ENCODE measurements at places on chromosomes 3 and 15.

GRCh38 chr3:134065252-134066157 is 35.8 kb upstream of the SLCO2A1 start:
- DNase-seq: no peak

DNA sequence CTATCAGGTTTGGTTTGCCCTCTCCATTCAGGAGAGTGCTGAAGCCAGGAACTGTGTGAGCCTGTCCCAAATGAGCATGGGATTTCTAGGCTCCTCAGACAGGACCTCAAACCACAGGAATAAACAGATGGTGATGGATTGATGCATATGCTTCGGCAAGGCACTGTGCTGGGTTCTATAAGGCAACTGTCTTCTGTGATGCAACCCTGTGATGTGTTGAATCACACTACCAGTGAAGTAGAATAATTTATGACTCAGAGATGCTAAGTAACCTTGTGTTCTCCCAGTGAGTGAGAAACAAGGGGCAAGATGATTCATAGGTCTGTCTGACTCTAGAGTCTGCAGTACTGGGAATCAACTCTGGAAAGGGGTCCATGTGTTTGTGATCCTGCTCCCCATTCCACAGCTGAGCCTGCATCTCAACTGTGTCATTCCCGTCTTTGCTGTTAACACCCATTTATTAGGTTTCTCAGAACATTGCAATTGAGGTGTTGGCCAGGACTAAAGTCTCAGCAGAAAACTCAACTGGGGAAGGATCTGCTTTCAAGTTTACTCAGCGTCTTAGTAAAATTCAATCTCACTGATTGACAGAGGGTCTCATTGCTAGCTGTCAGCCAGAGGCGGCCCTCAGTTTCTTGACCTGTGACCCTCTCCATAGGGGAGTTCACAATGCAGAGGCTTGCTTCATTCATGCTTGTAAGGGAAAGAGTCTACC is 510.1 kb upstream of the CFAP20DC start:
- no peak for DNase-seq

GRCh38 chr3:193830791-193831191 is 237.8 kb downstream of the OPA1 start:
- no peak for DNase-seq

DNA sequence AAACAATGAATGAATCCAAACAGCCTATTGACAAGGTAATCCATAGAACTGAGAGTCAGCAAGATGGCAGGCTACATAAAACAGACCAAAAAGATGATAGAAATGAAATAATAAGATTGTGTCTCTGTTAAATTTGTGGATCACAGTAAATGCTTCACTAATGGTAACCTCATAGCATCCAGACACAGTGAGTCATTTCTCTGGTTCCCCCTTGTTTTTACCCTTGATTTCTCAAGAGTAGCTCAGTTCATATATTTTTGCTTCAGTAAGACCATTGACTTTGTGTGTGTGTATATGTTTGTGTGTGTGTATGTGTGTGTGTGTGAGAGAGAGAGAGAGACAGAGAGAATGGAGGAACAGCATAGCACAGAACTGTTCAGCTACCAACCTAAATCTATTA is 546.9 kb downstream of the RBMS3 start:
- DNase-seq: no peak

DNA sequence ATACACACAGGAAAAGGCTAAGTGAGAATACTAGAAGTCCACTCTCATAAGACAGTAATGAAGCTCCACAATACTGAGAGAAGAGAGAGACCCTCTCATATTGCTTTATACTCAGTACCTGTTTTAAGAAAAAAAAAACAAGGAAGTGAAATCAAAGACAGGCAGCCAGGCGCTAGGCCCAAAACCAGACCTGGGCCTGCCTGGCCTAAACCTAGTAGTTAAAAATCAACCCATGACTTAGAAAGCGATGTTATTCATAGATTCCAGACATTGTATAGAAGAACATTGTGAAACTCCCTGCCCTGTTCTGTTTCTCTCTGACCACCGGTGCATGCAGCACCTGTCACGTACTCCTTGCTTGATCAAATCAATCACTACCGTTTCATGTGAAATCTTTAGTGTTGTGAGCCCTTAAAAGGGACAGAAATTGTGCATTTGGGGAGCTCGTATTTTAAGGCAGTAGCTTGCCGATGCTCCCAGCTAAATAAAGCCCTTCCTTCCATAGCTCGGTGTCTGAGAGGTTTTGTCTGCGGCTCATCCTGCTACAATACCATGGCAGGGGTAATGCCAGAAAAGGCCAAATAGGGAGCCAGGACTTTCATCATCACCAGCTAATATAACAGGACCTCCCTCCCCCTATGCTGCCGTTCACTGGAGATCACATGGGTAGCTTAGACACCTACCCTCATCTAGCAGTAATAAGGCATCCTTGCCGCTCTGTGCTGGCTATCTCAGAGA is 1294.1 kb downstream of the NSUN3 start:
- DNase-seq: no peak

DNA sequence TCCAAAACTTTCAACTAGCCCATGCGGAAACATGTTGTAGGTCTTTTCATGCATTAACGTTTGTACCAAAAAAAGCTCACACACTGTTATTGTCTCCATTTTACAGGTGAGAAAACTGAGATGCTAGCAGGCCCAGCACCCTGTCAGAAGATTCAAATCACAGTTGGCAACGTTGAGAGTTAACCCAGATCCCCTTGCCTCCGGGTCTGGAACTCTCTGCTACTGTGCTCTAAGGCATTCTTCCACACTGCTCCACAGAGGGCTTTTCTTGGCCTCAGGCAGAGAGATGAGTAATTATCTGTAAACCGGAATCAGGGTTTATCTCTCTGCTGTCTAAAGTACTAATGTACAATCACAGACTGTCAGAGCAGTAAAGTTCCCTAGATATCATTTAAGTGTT is 186.0 kb upstream of the LPP start:
- no peak for DNase-seq

DNA sequence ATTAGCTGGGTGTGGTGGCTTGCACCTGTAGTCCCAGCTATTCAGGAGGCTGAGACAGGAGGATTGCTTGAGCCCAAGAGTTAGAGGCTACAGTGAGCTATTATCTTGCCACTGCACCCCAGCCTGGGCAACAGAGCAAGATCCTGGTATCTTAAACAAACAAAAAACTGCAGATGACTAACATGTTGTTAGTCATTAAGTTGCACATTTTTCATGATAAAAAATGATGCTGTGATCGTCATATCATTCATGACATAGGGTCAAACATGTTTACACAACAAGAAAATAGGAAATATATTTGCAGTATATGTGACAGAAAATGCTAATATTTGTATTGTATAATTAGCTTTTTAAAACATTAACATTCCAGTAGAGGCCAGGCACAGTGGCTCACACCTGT is 20.2 kb upstream of the DAPK2 start:
- no peak for DNase-seq

DNA sequence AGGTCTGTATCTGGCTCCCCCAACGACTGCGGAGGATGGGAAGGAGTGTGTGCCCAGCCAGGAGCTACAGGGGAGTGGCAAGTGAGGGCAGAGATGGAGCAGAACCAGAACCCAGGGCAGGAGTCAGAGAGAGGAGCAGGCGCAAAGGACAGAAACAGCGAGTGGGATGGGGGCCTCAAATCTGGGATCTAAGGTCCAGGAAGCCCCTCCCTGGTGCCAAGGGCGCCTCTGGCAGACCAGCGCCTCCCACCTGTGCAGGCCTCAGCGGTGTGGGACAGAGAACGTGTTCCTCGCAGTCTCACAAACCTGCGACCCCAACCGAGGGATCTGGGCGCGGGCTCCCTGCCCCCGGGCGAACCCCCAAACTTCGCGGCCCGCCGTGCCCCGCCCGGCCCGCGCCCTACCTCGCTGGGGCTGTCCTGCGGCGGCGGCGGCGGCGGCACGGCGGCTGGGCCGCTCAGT is 301 bp downstream of the PCBP4 start:
- no peak for DNase-seq

- DNase-seq: no peak
These were observed 172.1 kb upstream of the MITF start for GRCh38 chr3:69567023-69567709.

DNA sequence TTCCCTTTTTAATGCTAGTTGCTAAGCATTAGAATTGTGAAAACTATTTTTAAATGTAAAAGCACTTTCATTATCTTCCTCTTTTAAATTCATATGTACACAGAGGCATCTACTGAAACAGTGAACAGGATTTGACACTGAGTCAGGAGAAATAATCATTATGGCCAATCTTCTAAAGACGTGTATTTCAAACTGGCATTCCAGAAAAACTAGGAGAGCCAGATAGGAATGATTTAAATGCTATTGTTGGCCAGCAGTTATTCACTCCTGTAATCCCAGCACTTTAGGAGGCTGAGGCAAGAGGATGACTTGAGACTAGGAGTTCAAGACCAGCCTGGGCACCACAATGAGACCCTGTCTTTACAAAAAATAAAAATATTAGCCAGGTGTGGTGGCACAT is 67.6 kb upstream of the RAP2B start:
- no peak for DNase-seq
